Stimulated activated CD8-positive, alpha-beta memory T cell treated with anti-CD3 and anti-CD28 coated beads, Interleukin-4, amount 100 ng/mL, for 1 hour (primary cell): ENCODE measurements at places on chromosomes 7 and 10.

GRCh38 chr7:45597286-45597984 is 23.3 kb downstream of the ADCY1 start:
- no peak for DNase-seq

DNA sequence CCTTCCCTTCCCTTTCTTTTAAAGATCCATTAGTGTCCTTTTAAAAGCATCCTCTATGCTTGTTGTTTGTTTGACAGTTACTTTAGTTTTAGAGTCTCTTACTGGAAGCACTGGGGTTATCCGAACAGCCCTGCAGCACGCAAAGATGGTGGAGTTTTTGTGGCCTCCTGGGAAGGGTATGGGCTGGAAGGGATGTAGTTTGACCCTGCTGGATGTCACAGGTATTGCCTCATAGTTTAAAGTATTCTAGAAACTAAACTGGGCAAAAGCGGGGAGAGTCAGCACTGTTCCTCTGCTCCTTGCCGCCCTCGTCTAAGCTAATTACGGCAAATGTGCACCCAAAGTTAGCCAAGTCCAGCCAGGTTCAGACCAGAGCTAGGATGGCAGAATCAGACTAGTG is 35.8 kb upstream of the GNAI1 start:
- no peak for DNase-seq

- no peak for DNase-seq
Measured at GRCh38 chr7:23472046-23472445, 1.8 kb upstream of the IGF2BP3 start.

DNA sequence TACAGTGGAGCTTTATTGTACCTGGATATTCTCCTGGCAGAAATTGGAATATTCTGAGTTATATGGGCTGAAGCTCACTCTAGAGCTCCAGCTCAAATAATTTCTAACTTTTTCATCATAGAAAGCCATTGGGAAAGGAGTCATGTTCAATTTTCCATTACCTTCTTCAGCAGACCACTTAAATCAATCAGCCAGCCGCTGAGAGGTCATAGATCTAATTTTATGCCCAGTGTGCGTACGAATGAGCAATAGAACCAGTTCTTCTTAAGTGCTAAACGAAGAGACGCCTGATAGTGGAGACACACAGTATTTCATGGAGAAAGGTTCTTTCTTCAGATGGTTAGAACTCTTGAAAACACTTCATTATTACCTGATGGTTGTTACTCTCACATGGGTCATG is 35.0 kb upstream of the DNAJB12 start:
- no peak for DNase-seq

- DNase-seq = no peak
Measured at GRCh38 chr7:43461349-43462024, 121.4 kb upstream of the STK17A start.
